Natural killer cell (primary cell): ENCODE measurements at places on chromosomes 16 and 17. TPM values are rescaled to one million over a fixed set of nuclear protein-coding genes. Genes with fewer than 3 reads are reported as not detected.

SARM1 gene
- total RNA-seq: 26.2 TPM

SLC16A13 gene
- total RNA-seq: 6.0 TPM

MRPS7 gene
- total RNA-seq: 29.4 TPM

EIF3CL gene
- 64.6 TPM for total RNA-seq

GRCh38 chr17:28929787-28930186 lies 21.5 kb downstream of the PHF12 start:
- peaks cover 3% of the 10 kb centered on the region for H3K36me3 ChIP-seq
- no peaks in the 10 kb centered on the region for H3K27me3 ChIP-seq
- no peak for DNase-seq
- no peak overlapping the region for H3K27ac ChIP-seq

GRCh38 chr16:53946746-53947386 lies 242.9 kb downstream of the FTO start:
- DNase-seq: no peak
- no peak overlapping the region for H3K4me3 ChIP-seq
- no peaks in the 10 kb centered on the region for H3K27me3 ChIP-seq
- no peaks in the 10 kb centered on the region for H3K4me1 ChIP-seq
- no peak overlapping the region for H3K27ac ChIP-seq

DNA sequence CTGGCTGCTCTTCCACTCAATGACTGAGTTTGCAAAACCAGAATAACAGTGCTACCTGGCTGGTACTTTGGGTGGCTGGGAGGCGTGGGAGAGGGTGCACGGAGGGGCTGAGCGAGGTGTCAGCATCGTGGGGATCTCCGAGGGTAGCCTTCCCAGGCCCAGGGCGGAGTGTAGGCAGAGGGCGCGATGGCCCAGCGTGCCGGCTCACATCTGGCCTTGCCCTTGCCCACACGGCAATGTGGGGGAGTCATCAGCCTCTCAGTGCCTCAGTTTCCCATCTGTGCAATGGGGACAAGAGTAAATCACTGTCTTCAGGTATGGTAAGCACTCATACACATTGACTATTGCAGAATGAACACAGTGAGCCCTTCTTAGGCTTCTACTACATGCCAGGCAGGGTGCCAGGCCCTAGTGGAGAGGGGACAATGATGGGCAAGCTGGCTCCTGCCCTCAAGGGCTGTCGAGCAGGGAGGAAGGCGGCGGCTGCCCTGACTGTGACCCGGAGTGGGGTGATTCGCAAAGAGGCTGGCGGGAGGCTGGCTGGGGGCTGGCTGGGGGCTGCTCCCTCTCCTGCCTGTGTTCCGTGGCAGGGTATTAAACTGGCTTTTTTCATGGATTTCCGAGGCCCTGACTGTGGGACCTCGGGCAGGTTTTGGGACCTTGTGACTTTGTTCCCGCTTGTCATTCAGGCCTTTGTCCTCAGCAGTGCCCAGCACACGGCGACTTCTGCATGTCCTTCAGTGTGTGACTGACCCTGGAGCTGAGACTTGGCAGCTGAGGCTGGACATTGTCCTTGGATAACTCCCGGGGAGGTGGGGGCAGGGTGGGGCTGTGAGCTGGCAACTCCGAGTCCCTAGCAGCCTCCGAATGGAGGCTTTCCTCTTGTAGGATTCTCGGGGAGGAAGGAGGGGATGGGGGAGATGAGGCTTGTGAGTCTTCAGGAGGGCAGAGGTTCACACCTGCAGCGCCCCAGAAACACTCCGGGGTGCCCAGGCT lies 243.1 kb downstream of the SEC14L1 start:
- peaks cover 5% of the 10 kb centered on the region for H3K36me3 ChIP-seq
- DNase-seq: no peak
- H3K4me3 ChIP-seq: no peak overlapping the region
- peaks cover 95% of the 10 kb centered on the region for H3K4me1 ChIP-seq

DNA sequence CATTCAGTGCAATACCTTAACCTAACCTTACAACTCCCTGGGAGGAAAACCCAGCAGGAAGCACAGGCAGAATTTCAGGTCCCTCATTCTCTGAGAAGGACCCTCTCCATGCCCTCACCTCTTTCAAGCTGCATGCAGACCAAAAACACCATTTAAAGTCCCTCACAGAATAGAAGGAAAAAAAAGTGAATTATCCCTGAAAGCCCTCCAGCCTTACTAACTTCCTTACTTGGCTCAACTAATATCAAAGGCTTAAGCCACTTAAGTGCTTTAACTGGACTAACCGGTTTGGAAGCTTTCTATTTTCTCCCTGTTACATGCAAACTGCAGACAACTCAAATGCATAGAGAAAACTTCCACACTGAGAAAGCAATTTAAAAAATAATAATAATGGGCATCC lies 60.5 kb downstream of the ADAMTS18 start:
- no peaks in the 10 kb centered on the region for H3K4me1 ChIP-seq
- no peaks in the 10 kb centered on the region for H3K27me3 ChIP-seq
- H3K4me3 ChIP-seq: no peak overlapping the region
- no peak overlapping the region for H3K27ac ChIP-seq
- DNase-seq: no peak

DNA sequence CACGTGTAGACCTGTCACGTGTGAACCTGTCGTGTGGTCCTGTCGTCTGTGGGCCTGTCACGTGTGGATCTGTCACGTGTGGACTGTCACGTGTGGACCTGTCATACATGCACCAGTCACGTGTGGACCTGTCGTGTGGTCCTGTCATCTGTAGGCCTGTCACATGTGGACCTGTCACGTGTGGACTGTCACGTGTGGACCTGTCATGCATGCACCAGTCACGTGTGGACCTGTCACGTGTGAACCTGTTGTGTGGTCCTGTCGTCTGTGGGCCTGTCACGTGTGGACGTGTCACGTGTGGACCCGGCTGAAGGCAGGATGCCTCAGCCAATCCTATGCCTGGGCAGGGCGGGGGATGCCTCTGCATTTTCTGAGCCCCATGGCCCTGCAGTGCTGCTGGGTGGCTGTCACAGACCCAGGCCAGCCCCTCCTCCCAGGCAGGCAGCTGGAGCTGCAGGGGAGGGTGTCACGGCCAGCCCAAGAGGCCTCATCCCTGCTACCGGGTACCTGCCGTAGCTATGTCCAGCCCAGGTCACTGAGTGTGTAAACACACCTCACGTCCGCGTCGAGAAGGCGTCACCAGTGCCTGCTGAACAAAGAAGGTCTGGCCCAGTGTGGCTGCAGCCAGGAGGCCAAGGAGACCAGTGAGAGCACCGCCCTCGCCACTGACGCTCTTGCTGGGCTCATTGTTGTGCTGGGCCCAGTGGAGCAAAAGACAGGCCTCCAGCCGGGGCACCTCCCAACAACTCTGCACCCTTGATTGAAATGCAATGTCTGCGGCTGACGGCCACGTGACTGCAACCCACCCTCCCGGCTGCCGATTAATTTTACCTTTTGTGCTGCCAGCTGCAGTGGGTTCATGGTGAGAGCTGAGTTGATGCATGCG lies 18.6 kb upstream of the ACSF3 start:
- H3K27me3 ChIP-seq: no peaks in the 10 kb centered on the region
- no peak overlapping the region for H3K27ac ChIP-seq
- H3K4me3 ChIP-seq: no peak overlapping the region
- no peaks in the 10 kb centered on the region for H3K36me3 ChIP-seq
- DNase-seq: no peak
- H3K4me1 ChIP-seq: no peaks in the 10 kb centered on the region

GRCh38 chr16:53511403-53512280 lies 8.6 kb upstream of the AKTIP start:
- H3K27ac ChIP-seq: no peak overlapping the region
- DNase-seq: no peak
- no peaks in the 10 kb centered on the region for H3K36me3 ChIP-seq

DNA sequence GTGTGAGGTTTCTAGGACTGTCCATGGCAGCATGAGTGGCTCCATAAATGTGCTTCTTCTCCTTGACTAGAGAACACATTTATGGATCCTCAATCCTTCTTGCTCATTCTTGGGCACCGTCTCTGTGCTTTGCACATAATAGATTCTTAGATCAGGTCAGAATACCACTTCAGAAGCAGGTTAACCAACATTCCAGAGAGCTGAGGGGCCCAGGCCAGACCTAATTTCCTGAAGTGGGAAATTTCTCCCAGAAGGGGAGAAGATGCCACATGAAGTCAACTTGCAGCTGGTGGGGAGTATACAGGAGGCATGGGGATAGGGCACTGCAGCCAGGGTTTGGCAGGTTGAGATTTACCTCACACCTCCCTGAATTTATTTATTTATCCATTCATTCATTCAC lies 24.4 kb upstream of the VAT1L start:
- no peaks in the 10 kb centered on the region for H3K36me3 ChIP-seq
- H3K4me3 ChIP-seq: no peak overlapping the region
- no peak for DNase-seq
- H3K4me1 ChIP-seq: no peaks in the 10 kb centered on the region
- H3K27ac ChIP-seq: no peak overlapping the region

GRCh38 chr17:13813347-13814240 lies 211.9 kb upstream of the HS3ST3A1 start:
- H3K27ac ChIP-seq: no peak overlapping the region
- H3K4me3 ChIP-seq: no peak overlapping the region
- no peaks in the 10 kb centered on the region for H3K27me3 ChIP-seq

DNA sequence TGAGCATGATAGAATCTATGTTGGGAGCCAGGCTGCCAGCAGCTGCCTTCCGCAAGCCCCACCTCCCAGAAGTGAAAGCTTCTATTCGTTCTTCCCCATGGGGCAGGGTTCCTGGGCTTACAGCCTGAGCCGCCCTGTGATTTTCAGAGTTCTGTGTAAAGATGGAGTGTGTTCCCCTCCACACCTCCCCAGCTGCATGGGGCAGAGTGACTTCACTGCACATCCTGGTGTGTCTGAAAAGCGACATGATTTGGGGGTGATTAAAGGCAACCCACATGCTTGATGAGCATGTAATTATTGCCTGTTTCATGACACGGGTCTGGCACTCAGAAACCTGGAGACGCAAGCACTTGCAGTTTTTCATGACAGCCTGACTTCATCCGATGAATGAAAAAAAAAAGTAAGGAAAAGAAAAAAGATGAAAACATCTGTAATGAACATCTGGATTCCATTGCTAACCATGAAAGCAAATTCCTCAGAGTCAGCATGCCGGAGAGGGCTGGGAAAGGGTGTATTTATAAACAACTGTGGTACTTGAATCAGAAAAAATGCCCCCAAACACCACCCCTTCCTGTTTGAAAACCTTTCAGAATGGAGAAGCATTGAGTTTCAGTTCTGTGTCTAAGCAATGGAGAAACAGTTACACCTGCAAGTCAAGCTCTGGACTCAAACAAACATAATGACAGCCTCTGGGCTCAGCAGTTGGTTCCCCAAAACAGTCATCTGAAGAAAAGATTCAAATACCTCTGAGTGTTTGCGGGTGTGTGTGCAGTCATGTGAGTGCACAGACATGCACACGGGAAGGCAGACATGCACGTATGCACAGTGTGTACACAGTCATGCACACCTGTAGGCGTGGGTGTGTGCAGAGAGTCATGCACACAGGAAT lies 266.0 kb downstream of the ENGASE start:
- H3K36me3 ChIP-seq: no peaks in the 10 kb centered on the region
- H3K4me3 ChIP-seq: no peak overlapping the region
- no peak for DNase-seq
- H3K27me3 ChIP-seq: peaks cover 2% of the 10 kb centered on the region
- H3K27ac ChIP-seq: peak overlapping the region; percentile 1

DNA sequence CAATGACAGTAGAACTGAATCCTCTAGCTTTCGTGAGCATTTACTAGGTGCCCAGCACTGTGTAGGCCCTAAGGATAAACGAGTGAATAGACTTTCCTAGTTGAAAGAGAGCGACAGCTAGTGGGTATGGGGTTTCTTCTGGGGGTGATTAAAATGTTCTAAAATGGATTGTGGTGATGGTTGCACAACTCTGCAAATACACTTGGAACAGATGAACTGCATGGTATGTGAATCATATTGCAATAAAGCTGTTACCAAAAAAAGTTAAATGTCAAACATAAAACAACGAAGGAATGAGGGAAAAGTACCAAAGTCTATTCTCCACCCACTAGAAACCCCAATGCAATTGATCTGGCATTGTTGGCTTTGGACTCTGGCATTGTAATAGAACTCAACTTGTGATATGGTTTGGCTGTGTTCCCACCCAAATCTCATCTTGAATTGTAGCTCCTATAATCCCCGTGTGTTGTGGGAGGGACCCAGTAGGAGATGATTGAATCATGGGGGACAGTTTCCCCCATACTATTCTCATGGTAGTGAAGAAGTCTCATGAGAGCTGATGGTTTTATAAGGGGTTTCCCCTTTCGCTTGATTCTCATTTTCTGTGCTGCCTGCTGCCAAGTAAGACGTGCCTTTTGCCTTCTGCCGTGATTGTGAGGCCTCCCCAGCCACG lies 70.5 kb downstream of the MARF1 start:
- H3K27ac ChIP-seq: no peak overlapping the region
- no peaks in the 10 kb centered on the region for H3K36me3 ChIP-seq
- H3K4me1 ChIP-seq: no peaks in the 10 kb centered on the region
- DNase-seq: no peak

DNA sequence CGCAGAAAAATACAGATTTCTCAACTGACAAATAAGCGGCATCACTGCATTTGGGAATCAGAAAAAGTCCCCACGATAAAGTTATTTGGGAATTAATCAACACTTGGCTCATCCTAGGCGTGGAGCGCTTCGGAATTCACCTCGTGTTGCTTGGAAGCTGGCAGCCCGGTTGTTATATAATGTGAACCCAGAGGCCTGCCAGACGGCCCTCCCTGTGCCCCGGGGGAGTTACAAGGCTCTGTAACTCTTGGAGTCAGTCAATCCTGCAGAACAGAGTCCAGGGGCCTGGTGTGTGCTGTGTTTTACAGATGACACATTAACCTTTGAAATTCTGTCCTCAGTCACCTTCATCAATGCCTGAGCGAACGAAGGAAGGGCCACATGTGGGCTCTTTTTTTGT lies 111.1 kb downstream of the PITPNC1 start:
- H3K4me3 ChIP-seq: no peak overlapping the region
- no peak overlapping the region for H3K27ac ChIP-seq
- no peaks in the 10 kb centered on the region for H3K36me3 ChIP-seq
- no peak for DNase-seq
- no peaks in the 10 kb centered on the region for H3K27me3 ChIP-seq

DNA sequence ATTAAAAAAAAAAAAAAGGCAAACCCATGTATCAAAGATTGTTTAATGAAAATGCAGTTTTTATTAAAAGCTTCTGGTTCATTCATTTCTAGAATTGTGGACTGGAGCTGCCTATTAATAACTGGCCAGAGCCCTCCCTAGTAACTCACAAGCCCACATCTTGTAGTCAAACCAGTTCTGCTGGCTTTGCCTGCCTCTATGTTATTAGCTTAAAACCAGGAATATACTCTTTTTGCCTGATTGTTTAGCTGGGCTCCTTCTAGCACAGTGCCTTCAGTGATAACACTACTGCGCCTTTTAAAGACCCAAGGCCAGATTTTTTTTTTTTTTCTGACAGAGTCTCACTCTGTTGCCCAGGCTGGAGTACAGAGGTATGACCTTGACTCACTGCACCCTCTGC lies 26.0 kb downstream of the TAC4 start:
- peaks cover 66% of the 10 kb centered on the region for H3K36me3 ChIP-seq
- H3K4me3 ChIP-seq: no peak overlapping the region
- no peak overlapping the region for H3K27ac ChIP-seq
- H3K27me3 ChIP-seq: no peaks in the 10 kb centered on the region
- peaks cover 35% of the 10 kb centered on the region for H3K4me1 ChIP-seq
